ENCODE measurements at places on chromosomes 5 and 9.
A peak's percentile ranks its signal among the peaks of the same experiment; 100 is the strongest.

- DNase-seq, result peak; percentile 24
These were observed 63.7 kb upstream of the PPP2CA start for GRCh38 chr5:134289509-134290113.

- no peak for DNase-seq
These were observed 412.2 kb upstream of the SLC24A2 start for GRCh38 chr9:20200991-20201431.

DNA sequence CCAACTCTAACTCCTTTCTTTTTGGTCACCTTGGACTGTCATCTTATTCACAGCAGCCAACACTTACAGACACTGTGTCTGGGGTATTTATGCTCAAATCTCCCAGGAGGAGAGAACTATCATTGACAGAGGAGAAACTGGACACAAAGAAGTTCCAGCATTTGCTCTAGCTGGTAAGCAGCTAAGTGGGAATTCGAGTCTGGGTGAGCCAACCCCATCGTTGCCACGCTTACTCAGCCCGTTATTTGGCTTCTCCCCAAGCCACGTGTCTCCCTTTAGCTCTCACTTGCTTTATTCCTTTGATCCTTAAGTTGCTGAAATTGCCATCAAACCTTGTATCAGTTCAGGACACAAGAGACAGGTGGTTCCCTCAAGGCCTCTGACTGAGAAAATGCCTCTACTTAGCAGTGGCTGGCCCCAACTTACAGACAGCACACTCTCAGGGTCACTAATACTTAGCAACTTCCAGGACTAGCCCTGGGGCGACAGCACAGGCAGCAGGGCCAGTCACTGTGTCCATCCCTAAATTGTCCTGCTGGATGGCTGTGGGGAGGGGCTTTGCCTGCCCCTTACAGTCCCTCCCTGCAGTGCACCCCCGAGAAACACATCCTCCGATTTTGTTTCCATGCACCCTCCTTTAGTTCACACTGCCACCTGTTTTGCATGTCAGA, 1.4 kb downstream of the SLC36A2 start:
- DNase-seq, result no peak

DNA sequence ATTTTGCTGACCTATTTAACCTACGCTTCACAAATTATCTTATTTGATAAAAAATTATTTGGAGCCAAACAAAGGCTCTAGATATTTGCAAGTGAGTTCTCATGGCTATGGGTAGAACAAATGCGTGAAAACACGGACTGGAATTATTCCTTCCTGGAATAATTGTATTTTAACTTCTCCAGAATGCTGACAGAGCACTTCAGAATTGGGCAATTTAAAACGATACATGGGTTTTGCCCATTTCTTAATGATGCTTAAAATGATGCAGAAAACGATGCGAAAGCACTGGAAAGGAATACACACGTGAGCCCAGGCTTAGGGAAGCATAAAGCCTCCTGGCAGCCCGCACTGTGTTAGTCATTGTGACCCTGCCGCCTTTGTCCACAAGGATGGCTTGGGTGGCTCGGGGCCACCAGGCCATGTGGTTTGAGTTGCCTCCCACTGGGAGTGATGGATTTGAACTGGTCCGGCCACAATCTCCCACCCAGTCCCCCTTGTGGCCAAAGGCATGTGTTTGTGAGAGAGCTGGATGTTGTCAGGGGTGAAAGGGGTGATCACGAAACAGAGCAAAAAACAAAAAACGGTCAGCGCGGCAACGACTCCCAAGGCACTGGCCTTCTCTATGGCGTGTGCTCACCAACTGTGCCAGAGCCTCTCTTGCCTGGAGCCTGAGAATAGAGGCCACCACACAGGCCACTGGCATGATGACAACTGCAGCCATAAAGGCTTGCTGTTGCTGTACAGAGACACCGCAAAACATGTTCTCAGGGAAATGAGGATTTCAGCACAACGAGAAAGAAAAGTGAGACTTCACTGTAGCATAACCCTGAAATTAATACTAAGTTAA, 234.2 kb upstream of the ADAMTS16 start:
- DNase-seq, result no peak

- DNase-seq, result no peak
These were observed 45.6 kb downstream of the GNAQ start for GRCh38 chr9:77985996-77986395.

- DNase-seq, result no peak
These were observed 119.7 kb downstream of the INSYN2B start for GRCh38 chr5:169860585-169860984.

DNA sequence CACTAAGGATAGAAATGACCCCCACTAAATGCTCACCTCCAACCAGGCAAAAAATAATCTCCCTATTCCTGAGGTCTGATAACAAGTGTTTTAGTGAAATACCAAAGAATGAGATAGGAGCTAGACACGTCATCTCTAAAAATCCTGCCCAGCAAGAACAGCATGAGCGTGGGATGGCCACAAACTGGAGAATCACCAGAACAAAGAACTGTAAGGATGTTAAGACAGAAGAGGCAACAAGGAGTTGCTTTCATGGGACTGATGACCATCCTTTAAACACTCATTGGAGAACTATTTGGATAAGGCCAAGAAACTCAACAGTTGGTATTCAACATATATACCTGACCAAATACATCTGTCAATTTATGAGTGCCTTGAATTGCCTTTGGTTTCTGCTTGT, 113.7 kb downstream of the RASEF start:
- DNase-seq, result no peak

GRCh38 chr9:96140296-96141127, 161.5 kb downstream of the HSD17B3 start:
- DNase-seq, result no peak

- no peak for DNase-seq
These were observed 169.7 kb upstream of the IRX2 start for GRCh38 chr5:2921176-2921575.

GRCh38 chr9:137721479-137721878, 102.7 kb downstream of the EHMT1 start:
- no peak for DNase-seq

- no peak for DNase-seq
These were observed at the start of gene SV2C for GRCh38 chr5:76082772-76083554. SV2C (plus strand) TSS chr5:76083383; CDS start chr5:76131751, 48,368 bp downstream.

GRCh38 chr9:94014920-94015319, 59.8 kb upstream of the BARX1 start:
- no peak for DNase-seq

DNA sequence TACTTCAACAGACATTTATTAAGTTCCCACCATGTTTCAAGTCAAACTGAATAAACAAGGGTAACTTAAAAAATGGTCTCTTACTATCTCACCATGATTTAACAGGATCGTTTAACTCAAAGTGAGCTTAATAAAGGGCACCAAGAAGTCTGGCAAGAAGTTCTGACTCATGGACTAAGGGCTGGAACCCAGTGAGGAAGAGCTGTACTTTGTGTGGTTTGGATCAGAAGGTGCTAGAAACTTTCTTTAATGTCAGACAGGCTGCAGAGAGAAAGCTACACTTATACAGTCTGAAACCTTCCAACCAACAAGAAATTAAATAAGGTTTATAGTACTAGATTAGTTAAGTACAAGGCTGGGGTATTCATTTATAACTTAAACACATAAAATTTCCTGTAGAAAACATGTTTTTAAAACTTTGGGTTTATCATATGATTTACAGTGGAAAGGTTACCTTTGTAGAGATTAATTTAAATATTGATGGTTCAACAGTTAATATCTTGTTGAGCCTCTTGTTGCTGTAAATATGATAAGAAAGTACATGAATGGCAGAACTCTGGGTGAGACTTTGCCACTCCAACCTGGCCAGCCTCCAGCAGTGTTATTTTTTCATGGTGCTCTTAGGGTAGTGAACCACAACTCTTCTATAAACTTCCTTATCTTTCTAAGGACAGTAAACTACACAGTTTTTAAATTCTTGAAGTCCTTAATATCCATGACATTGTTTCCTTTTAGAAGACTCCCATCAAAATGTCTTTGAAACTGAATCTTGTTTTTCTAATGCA, 162.8 kb downstream of the MAN2A1 start:
- DNase-seq, result no peak

- DNase-seq, result no peak
These were observed 6.8 kb downstream of the NDST1 start for GRCh38 chr5:150514708-150515211.

- DNase-seq, result no peak
These were observed 38.5 kb upstream of the ADAMTS16 start for GRCh38 chr5:5101676-5102075.

- DNase-seq, result no peak
These were observed 1241.3 kb downstream of the MAT2B start for GRCh38 chr5:164746723-164747122.

DNA sequence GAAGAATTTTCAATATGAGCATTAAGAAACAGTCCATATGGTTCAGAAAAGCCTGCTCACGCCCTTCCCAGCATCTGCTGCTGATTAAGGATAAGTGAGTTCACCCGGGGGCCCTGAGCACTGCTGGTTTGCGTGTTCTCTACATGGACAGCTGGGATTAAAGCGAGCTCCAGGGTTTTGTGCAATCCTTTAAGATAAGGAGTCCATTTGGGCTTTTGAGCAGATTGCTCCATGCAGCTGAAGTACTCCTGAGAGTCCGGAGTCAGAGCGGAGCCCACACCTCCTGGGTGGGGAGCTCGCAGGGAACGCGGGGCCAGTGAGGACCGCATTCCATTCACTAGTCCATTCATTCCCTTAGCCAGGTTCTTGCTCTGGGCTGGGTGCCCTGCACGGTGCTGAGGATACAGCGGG, 149.3 kb upstream of the COL5A1 start:
- no peak for DNase-seq

- DNase-seq, result no peak
These were observed 734.5 kb upstream of the NUDT12 start for GRCh38 chr5:104297076-104297475.

GRCh38 chr5:1786621-1787471, 12.8 kb downstream of the MRPL36 start:
- DNase-seq, result no peak

All from activated CD8-positive, alpha-beta memory T cell treated with anti-CD3 and anti-CD28 coated beads, Interleukin-2, amount 50 U/mL, for 4 hours (primary cell).